Thoracic aorta (tissue), 2 donors: ENCODE measurements at places on chromosomes 3 and 15. TPM values are rescaled to one million over a fixed set of nuclear protein-coding genes. Genes with fewer than 3 reads are reported as not detected.

GRCh38 chr15:56817321-56818080, 84.2 kb upstream of the ZNF280D start:
- DNase-seq = no peak

GRCh38 chr15:33126559-33127290, 67.8 kb downstream of the FMN1 start:
- DNase-seq = peak; percentile 24

GRCh38 chr15:61459785-61460707, 230.9 kb upstream of the RORA start:
- no peak for DNase-seq

DNA sequence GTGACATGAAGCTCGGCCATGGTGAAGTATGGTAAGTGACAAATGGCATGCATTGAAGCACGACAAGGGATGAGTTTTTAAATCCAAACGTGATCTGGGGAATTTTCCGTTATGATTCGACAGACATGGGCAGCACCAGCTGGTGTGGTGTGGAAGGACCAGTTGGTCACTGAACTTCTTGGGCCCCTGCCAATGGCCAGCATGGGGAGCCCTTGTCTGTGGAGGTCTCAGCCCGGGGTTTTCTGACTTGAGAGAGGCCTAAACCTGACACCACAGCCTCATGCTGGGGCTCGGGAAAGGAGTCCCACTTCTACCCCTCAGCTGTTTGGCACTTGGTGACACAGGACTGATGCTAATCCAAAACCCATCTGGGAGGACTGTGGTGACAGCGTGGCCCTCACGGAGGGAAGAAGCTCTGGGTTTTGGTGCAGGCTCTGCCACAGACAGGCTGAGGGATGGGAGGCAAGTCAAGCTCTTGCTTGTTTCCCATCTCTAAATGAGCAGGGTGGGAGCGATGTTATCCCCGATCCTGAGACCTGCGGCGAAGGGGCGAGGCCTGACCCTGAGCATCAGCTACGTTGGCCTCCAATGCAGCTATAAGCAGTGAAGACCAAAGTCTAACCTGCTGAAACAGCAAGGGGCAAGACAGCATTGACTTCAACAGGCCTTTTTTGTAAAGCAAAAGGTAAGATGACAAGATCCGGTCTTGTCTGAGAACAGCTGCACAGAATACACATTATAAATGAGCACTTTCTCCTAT, 69.5 kb downstream of the ATP1B3 start:
- no peak for DNase-seq

DNA sequence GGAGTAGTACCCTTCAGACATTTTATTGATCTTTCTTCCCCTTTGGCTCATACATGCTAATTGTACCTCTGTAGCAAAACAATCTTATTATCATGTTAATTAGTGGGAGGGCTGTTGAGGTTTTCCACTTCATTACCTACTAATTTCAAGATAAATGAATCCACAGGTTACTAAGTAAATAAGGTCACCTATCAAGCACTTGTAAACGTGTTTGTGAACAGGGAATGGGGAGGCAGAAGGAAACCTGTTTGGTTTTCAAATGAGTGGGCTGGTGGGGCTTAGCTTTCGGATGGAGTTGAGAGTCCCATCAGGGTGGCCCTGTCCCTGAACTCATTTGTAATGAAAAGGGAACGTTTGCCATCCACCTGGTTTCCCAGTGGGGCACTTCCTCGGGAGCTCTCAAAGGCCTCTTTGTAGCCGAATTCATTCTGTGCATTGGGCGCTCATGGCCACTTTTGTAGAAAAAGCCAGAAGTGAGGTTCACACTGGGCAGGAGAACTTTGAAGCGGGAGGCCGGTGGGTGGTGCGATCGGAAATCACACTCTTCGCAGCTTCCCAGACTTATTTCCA, 419.8 kb upstream of the NR2F2 start:
- DNase-seq = no peak

DNA sequence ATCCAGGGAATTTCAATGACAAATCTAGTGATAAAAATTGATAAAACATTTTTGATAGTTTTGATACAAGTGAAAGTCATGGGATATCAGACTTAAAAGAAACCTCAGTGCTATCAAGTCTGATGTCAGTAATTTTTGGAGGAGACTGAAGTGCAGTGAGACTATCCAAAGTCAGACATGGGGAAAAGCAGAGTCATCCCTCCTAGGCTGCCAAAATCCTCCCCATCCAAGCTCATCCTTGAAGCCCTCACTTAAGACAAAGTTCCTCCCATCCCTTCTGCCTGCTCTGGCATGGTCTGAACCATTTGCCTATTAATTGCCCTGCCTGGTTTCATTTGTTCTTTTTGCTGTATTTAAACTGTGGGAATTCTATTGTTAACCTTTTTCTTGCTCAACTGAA, 456.9 kb upstream of the UBE2E2 start:
- no peak for DNase-seq

DNA sequence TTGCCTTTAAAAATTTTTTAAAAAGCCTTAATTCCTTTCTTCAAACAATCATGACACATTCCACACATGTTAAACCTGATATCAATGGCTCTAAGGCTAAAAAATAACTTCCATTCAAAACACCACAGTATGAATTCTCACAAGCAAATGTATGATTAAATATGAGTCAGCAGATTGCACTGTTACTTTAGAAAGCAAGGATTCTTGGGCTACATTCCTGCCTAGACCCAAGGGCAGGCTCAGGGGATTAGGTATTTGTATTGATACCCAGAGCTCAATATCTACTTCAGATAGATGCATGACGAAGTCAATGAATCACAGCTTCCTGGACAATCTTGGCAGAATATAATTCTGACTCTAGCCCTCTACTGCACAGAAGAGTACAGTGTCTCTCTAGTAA, 65.7 kb downstream of the RARB start:
- DNase-seq = no peak

GRCh38 chr15:31392761-31393401, 66.2 kb downstream of the KLF13 start:
- DNase-seq = no peak

GRCh38 chr3:106619-107018, 89.9 kb upstream of the CHL1 start:
- DNase-seq = no peak

GRCh38 chr15:75348034-75348561, 1.3 kb downstream of the NEIL1 start:
- no peak for DNase-seq

GRCh38 chr3:51282931-51283330, 102.2 kb upstream of the MANF start:
- DNase-seq = no peak

- no peak for DNase-seq
These were observed 151.1 kb downstream of the NUP210 start for GRCh38 chr3:13268961-13269441.

GRCh38 chr3:187821616-187822317, 76.5 kb upstream of the BCL6 start:
- DNase-seq = no peak

GRCh38 chr3:27540231-27540630, 56.0 kb upstream of the SLC4A7 start:
- DNase-seq = no peak

DNA sequence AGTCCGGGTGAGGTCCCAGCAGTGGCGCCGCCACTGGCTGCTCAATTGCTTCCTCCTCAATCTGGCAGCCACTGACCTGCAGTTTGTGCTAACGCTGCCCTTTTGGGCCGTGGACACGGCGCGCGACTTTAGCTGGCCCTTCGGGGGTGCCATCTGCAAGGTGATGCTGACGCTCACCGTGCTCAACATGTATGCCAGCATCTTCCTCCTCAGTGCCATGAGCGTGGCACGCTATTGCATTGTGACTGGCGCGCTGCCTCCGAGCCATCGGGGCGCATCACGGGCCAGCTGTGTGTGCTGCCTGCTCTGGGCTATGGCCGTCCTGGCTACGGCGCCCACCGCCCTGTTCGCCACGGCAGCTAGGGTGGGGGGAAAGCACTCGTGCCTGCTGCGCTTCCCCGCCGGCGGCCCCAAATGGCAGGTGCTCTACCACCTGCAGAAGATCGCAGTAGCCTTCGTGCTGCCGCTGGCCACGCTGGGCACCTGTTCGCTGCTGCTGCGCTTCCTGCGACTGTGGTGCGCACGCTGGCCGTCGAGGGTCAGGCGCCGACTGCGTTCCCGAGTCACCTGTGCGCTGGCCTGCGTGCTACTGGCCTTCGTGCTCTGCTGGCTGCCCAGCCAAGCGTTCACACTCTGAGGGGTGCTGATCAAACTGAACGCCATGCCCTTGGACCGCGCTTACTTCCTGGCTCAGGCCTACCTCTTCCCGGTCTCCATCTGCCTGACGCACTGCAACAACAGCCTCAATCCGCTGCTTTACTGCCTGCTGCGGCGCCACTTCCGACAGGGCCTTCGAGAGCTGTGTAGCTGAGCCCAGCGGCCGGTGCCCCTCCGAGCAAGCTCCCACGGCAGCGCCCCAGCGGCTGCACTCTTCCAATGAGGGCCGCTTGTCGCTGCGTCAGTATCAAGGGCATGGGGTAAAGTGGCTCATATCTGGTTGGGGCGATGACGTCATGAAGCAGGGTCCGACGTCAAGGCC, 20.3 kb upstream of the ADAMTS7 start:
- no peak for DNase-seq

- no peak for DNase-seq
These were observed 8.9 kb downstream of the ECE2 start for GRCh38 chr3:184284696-184285095.

- DNase-seq = no peak
These were observed 174.7 kb downstream of the MBNL1 start for GRCh38 chr3:152443212-152444023.

DNA sequence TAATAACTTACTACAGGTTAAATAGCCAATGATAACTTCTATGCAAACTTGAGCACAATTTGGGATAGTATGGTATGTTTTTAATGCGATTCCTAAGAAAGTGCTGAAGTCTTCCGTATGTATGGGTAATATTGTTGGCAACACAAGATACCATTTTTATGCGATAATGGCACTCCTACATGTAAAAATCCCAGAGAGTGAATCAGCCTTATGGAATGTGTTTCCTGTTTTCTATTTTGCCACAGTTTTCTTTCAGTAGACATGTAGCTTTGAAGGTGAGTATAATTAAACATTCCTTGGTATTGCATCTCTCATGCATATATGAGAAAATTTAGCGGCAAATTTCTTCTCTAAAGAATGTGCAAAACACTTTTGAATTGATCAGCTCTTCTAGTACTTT, 396.8 kb upstream of the AZI2 start:
- no peak for DNase-seq

GRCh38 chr3:135691240-135691639, 274.3 kb upstream of the PPP2R3A start:
- no peak for DNase-seq

DNA sequence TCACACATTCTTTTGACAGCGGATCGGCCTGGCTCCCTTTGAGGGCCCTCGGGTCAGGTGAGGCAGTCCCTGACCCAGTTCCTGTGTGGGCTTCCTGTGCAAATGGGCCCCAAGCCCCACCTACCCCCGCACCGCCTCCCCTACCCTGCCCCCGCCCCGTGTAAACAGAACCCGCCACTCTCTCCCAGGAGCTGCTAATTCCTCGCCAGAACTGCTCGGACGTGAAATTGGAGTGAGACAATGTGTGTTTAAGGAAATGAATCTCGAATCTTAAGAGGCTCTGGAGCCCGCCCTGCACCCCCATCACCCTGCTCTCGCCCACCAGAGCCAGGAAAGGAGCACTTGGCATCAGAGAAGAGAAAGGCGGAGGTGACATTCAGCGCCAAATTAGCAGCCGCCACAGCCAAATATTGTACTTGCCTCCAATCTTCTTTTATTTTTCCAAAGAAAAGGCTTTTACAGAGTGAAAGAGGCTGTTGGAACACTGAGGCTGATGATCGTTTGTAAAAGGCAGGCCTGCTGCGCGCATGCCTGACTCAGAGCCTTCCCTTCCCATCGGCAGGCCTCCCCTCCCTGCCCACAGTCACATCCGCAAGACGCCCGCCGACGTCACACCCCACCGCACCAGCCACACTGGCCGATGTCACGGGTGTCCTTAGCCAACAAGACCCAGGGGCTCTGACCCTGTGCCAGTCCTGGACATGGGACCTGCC, 53.1 kb downstream of the CACNA2D2 start:
- DNase-seq = peak; percentile 54

Gene FAM81A
- 0.14 TPM for total RNA-seq

Gene ZWILCH
- total RNA-seq = 8.4 TPM

Gene MKRN3
- total RNA-seq = 5.0 TPM

Gene TUSC7
- not detected for total RNA-seq

Gene DNAH1
- 21.0 TPM for total RNA-seq
